Hair follicular keratinocyte (primary cell): ENCODE measurements at places on chromosomes 16 and 17. TPM values are rescaled to one million over a fixed set of nuclear protein-coding genes. Genes with fewer than 3 reads are reported as not detected.

ABCA10 gene
- 0.55 TPM in 1 of 2 replicates, not detected in the other for total RNA-seq

TMC5 gene
- not detected in 2 replicates for total RNA-seq

P2RX1 gene
- total RNA-seq = not detected in 2 replicates

NPIPA7 gene
- total RNA-seq = 2.0 and 7.1 TPM in 2 replicates

MMP28 gene
- total RNA-seq = 42.0 and 61.6 TPM in 2 replicates

ADGRG1 gene
- 57.7 and 83.5 TPM in 2 replicates for total RNA-seq

GP1BA gene
- total RNA-seq = not detected in 2 replicates

TEX14 gene
- total RNA-seq = not detected in 2 replicates

CSH2 gene
- total RNA-seq = not detected in 2 replicates

XPO6 gene
- total RNA-seq = 62.3 and 93.1 TPM in 2 replicates

C17orf58 gene
- total RNA-seq = 10.2 and 10.7 TPM in 2 replicates

ITGB4 gene
- 1,334 and 1,928 TPM in 2 replicates for total RNA-seq

LDHD gene
- 0.53 and 2.7 TPM in 2 replicates for total RNA-seq

DNAI2 gene
- total RNA-seq = not detected in 2 replicates

HID1 gene
- 0.08 and 0.16 TPM in 2 replicates for total RNA-seq

MMP25 gene
- 0.04 and 0.31 TPM in 2 replicates for total RNA-seq

DHRS13 gene
- 7.7 and 12.0 TPM in 2 replicates for total RNA-seq

SLFN12L gene
- 0.08 TPM in 1 of 2 replicates, not detected in the other for total RNA-seq

MYH1 gene
- total RNA-seq = not detected in 2 replicates

HES7 gene
- 0.80 and 1.2 TPM in 2 replicates for total RNA-seq

KRTAP4-5 gene
- not detected in 2 replicates for total RNA-seq

SLC9A5 gene
- total RNA-seq = 0.65 and 1.2 TPM in 2 replicates

CDH16 gene
- total RNA-seq = 0.04 TPM in 1 of 2 replicates, not detected in the other

MEOX1 gene
- total RNA-seq = not detected in 2 replicates

SULT1A2 gene
- total RNA-seq = 0.23 TPM in 1 of 2 replicates, not detected in the other

GSG1L gene
- not detected in 2 replicates for total RNA-seq

SPATA33 gene
- total RNA-seq = 3.6 and 5.2 TPM in 2 replicates

TP53TG3 gene
- total RNA-seq = not detected in 2 replicates

DPEP2 gene
- not detected in 2 replicates for total RNA-seq

HBM gene
- total RNA-seq = not detected in 2 replicates

RGS11 gene
- total RNA-seq = 0.11 and 0.16 TPM in 2 replicates

IKZF3 gene
- not detected in 2 replicates for total RNA-seq

CRISPLD2 gene
- total RNA-seq = 0.70 and 1.1 TPM in 2 replicates

USP7 gene
- total RNA-seq = 55.0 and 56.3 TPM in 2 replicates

NOB1 gene
- 42.6 and 50.1 TPM in 2 replicates for total RNA-seq

ZG16 gene
- not detected in 2 replicates for total RNA-seq

BLTP2 gene
- total RNA-seq = 93.2 and 116 TPM in 2 replicates

PKMYT1 gene
- total RNA-seq = 20.1 and 86.7 TPM in 2 replicates

HOXB5 gene
- not detected in 2 replicates for total RNA-seq

TK1 gene
- 56.5 and 150 TPM in 2 replicates for total RNA-seq

VPS25 gene
- 111 and 147 TPM in 2 replicates for total RNA-seq

PRKCB gene
- not detected in 2 replicates for total RNA-seq

IL17C gene
- not detected in 2 replicates for total RNA-seq

TMED6 gene
- not detected in 2 replicates for total RNA-seq

DOC2A gene
- 0.39 TPM in 1 of 2 replicates, not detected in the other for total RNA-seq

GLYR1 gene
- 20.8 and 27.3 TPM in 2 replicates for total RNA-seq
